Activated CD4-positive, alpha-beta memory T cell treated with anti-CD3 and anti-CD28 coated beads for 36 hours (primary cell): ENCODE measurements at places on chromosomes 13 and 19. TPM values are rescaled to one million over a fixed set of nuclear protein-coding genes. Genes with fewer than 3 reads are reported as not detected.

Gene FBXO17
- not detected for total RNA-seq

DNA sequence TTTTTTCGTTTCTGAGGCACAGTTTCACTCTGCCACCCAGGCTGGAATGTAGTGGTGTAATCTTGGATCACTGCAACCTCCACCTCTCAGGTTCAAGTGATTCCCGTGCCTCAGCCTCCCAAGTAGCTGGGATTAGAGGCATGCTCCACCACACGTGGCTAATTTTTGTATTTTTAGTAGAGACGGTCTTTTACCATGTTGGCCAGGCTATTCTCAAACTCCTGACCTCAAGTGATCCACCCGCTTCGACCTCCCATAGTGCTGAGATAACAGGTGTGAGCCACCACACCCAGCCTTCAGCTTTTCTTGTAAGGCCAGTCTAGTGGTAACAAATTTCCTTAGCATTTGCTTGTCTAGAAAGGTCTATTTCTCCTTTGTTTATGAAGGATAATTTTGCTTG is 46.2 kb downstream of the ZNF568 start:
- no peak for DNase-seq

- DNase-seq, result no peak
Observed at GRCh38 chr13:37177125-37177524, 71.7 kb upstream of the CSNK1A1L start.

- DNase-seq, result peak; percentile 80
Observed at GRCh38 chr19:2578901-2579677, 103.2 kb downstream of the GADD45B start.

Gene CYP4F22
- total RNA-seq, result 0.56 TPM

GRCh38 chr13:109228211-109228610 is 558.2 kb downstream of the IRS2 start:
- DNase-seq, result no peak

- DNase-seq, result peak; percentile 38
Observed at GRCh38 chr19:11378319-11379189, 4.1 kb downstream of the SWSAP1 start.

Gene CEACAM4
- not detected for total RNA-seq

Gene KLK2
- not detected for total RNA-seq

Gene ANGPTL8
- not detected for total RNA-seq

- DNase-seq, result no peak
Observed at GRCh38 chr13:109336730-109337129, 449.7 kb downstream of the IRS2 start.

Gene CRLF1
- not detected for total RNA-seq

Gene AMER2
- not detected for total RNA-seq

Gene TMEM255B
- total RNA-seq, result 0.61 TPM

DNA sequence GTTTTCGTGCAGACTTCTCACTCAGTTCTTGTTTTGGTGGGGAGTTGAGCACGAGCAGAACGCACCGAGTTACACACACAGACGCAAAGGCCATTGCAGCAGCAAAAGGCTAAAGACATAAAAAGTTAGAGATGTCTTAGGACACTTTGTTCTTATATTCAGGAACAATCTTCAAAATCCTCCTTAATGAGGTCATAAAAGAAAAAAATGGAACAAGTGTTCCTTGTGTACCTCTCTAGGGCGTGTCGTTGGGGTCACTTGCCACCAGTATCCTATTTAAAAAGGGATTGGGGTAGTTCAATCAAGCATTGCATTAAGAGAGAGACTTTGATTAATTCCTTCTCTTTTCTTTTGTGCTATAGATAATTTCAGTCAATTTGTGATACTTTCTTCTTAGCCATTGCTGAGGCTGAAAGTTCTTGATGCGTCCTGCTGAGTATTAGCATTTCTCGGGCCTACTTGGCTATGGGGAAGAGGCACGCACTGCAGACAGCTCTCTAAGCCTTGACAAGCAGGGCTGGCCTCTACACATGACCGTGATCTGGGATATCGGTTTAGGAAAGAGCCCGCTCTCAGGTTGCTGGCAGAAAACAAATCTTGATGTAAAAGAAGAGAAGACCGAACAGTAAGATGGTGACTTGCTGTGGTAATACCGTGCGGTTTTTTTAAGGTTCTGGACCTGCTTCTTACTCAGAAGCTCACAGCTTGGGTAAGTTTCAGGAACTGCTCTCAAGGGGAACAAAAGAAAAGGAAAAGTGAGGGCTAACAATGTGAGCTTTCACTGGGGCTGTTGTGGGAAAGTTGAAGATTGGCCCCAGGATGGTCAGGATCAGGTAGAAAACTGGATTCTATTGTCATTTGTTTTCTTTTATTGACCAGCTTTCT is 223.6 kb downstream of the TM9SF2 start:
- DNase-seq, result no peak

Gene VSIG10L
- total RNA-seq, result 3.2 TPM

DNA sequence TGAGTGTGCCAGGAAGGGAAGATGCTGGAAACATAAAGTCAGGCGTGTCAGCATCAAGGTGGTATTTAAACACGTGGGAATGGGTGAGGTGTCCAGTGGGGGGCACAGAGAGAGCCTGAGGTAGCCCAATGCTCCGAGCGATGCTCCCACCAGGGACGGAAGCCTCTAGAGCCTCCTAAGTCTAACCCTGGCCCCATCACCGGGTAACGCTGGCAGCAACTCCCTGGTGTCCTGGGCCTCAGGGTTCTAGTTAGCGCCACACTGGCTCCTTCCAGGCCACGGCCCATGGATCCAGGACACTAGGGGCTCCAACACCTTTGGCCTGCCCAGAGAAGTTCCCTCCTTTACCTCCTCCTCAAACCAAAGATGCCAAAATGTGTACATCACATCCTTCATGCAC is 65.4 kb downstream of the EPS15L1 start:
- no peak for DNase-seq

GRCh38 chr19:17419154-17419620 is 660 bp upstream of the MVB12A start:
- DNase-seq, result no peak

Gene NEK3
- 11.0 TPM for total RNA-seq

- no peak for DNase-seq
Observed at GRCh38 chr13:45575146-45575829, 40.3 kb downstream of the ERICH6B start.

Gene ATF5
- 25.8 TPM for total RNA-seq

GRCh38 chr13:49649244-49649962 is 21.1 kb downstream of the ARL11 start:
- no peak for DNase-seq

Gene BRSK1
- 5.6 TPM for total RNA-seq

Gene NLRP4
- total RNA-seq, result not detected

- DNase-seq, result no peak
Observed at GRCh38 chr13:97904059-97904458, 49.4 kb upstream of the IPO5 start.

GRCh38 chr13:91346062-91346461 is 1.4 kb upstream of the MIR17HG start:
- no peak for DNase-seq

DNA sequence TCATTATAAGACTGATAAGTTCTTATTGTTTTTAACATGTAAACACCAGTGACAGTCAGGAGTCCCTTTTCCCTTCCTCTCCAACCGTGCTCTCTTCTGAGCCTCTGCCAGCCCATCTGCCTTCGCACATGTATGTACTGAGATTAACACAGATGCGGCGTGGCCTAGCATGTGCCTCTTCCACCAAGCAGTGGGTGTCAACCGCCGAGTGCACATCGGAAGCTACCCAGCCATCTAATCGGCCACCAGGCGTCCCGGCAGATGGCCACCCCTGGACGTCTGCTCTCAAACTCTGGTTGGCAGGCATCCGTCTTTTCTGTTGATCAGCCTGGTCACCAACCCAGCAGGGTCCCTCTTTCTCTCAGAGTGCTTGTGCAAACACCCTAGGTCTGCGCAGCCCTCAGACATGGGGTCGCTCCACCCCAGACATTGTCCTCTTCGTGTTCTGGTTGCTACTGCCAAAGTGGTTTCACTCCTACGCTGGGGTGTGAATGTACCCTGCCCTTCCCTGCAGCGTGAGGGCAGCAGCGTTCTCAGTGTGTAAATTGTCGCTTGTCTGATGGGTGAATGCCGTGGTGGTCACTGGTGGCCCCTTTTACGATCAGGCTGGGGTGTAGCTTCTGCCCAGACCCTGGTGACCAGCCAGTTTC is 57.7 kb upstream of the LDLR start:
- DNase-seq, result no peak

GRCh38 chr19:4060621-4061177 is 6.0 kb downstream of the ZBTB7A start:
- DNase-seq, result no peak

- DNase-seq, result no peak
Observed at GRCh38 chr19:33477781-33478180, 43.8 kb downstream of the PEPD start.

DNA sequence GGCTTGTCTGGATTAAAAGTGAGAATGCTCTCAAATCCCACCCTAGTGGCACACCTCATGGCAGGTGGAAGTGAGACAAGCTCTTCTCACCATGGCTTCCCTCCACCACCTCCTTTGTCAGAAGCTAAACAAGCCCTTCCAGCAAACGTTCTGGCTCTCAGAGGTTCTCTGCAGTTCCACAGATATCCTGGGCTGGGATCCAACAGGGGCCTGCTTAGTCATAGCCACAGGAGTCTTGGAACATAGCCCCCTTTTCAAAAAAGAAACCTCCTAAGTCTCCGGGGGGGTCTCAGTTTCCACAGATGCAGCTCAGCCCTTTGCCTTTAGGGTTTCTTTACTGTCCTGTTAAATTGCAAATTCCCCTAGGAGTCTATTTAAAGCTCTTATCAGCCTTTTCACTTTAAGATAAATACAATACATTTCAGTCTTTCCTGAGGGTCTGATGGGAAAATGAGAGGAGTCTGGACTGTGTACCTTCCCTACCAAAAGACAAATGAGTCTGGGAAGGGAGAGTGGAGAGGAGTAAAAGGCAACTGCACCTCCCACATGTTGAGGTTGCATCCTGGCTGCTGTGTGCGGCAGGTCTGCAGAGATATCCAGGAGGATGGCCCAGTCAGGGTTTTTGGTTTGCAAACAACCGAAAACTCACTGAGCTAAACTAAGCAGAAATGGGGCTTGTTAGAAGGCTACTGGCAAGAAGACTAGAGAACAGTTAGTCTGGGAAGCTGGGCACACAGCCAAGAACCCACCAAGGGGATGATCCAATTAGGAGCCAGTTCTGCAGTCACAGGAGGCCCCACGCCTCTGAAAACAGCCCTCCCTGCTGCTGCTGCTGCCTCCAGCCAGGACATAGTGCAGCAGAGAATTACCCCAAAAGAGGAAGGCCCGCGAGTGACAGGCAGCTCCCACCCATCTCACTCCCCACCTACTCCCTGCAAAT is 41.4 kb upstream of the SERP2 start:
- DNase-seq, result no peak

DNA sequence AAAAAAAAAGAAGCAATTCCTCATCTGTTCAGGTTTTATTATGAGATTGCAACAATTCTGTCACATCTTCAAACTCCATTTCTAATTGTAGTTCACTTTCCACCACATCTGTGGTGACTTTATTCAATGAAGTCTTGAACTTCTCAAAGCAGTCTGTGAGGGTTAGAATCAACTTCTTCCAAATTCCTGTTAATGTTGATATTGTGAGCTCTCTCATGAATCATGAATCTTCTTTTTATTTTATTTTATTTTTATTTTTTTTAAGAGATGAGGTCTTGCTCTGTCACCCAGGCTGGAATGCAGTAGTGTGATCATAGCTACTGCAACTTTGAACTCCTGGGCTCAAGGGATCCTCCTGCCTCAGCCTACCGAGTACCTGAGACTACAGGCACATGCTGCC is 19.6 kb downstream of the ARHGAP35 start:
- DNase-seq, result no peak

DNA sequence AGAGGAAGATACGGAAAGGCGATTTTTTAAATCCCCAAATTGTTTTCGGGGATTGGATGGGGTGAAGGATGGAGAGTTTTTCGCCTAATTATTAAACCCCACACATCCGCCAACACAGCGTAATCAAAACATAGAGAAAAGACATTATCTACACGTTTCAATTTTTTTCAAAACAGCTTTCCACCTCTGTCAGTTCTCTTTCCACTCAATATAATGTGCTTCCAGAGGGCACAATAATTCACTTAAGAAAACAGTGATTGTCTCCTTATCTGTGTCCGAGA is 435 bp upstream of the OBI1 start:
- DNase-seq, result no peak

Gene KLK3
- total RNA-seq, result not detected

- no peak for DNase-seq
Observed at GRCh38 chr19:27906081-27906480, 1306.9 kb downstream of the UQCRFS1 start.

DNA sequence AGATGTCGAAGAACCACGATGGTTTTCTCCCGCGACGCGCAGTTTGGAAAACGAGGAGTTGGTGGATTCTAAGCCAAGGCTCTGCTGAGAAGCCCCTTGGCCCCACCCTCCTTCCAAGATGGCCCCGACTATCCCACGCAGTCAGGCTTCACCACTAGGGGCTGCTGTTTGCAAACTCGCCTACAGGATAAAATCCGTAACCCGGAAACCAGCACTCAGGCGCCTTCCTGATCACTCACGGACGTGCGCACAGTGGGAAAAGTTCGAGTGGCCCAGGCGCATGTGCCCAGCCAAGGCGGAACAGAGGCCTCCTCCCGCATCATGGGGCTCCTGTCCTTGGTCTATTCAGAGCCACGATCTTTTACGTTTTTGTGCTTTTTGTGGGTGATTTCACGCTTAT is 19.2 kb upstream of the UQCR11 start:
- peak; percentile 65 for DNase-seq

DNA sequence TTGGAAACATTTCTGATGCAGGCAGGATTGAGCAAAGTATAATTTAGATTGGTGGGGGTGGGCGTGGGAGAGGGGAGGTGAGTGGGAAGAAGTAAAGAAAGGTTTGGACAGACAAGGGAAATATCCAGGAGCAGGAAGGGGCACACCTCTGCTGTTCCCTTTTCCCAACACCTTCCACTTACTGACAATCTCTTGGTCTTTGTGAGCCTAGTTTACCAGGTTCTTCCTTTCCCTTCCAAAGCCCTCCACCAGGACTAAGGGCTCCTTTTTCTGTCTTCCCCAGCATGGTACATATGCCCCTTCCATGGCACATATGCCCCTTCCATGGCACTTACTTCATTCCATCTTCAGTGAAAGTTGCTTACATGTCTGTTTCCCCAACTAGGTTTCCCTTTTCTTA is 6.2 kb upstream of the THSD1 start:
- no peak for DNase-seq
